ENCODE measurements at places on chromosomes 4 and X. TPM values are rescaled to one million over a fixed set of nuclear protein-coding genes. Genes with fewer than 3 reads are reported as not detected.
A peak's percentile ranks its signal among the peaks of the same experiment; 100 is the strongest.

DNA sequence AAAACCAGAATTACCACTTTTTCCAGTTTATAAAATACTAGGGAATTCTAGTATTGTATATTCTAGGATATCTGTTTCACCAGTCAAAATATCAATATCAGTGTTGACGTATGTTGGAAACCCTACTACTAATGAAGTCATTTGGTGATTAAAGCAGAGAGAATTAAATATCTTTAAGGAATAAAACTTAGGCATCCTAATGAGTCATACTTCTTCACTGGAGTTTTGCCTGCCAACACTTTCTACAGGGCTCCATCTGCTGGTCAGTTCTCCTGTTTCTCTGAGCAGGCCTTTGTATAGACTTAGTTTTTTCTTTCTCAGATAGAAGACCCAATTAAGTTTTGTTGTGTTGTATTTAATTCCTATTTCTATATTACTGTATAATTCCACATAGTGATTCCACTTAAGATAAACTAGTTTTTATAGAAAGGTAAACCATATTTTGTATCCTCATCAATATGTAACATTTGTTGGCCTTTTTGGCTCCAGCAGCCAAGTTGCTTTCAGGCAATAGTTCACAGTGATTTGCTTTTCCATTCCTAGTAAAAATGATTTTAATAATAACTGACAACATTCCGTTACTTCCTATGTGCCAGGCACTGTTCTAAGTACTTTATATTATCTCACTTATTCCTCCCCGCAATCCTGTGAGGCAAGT lies 3.5 kb downstream of the AP1AR start:
- no peak overlapping the region for H3K4me3 ChIP-seq
- no peaks in the 10 kb centered on the region for H3K27me3 ChIP-seq
- no peaks in the 10 kb centered on the region for H3K36me3 ChIP-seq
- H3K27ac ChIP-seq: no peak overlapping the region
- peak; percentile 50 for DNase-seq

DNA sequence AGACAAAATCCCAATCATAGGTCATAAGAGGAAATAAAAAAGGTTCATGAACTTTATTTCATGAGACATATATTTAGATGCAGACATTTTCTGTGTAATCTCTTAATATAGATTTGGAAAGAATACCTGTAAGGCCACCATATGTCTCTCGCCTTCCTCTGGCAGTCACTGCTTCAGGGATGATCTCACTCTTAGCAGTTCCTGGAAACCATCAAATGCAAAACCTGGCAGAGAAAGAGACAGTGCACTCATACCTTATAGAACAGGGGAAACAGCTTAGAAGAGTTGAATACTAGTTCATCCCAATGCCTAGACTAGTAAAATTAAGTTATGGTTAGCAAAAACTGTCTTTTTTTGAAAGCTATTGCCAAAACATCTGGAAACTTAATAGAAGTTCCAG lies 243.3 kb downstream of the GASK1B start:
- H3K36me3 ChIP-seq: no peaks in the 10 kb centered on the region
- no peak for DNase-seq
- no peak overlapping the region for H3K27ac ChIP-seq
- H3K4me3 ChIP-seq: no peak overlapping the region
- no peaks in the 10 kb centered on the region for H3K4me1 ChIP-seq

GRCh38 chr4:108170631-108171338 lies 2.1 kb upstream of the LEF1 start:
- H3K4me3 ChIP-seq: peak overlapping the region; percentile 71
- no peaks in the 10 kb centered on the region for H3K27me3 ChIP-seq
- H3K4me1 ChIP-seq: peaks cover 33% of the 10 kb centered on the region
- DNase-seq: no peak

DNA sequence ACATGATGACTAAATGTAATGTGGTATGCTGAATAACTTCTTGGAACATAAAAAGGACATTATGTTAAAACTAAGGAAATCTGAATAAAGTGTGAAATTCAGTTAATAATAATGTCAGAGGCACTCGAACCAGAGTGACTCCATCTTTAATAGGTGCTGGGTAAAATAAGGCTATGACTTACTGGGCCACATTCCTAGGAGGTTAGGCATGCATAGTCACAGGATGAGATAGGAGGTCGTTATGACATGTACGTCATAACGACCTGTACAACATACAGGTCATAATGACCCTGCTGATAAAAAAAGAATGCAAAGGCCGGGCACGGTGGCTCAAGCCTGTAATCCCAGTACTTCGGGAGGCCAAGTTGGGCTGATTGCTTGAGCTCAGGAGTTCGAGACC lies 28.9 kb upstream of the OPHN1 start:
- no peaks in the 10 kb centered on the region for H3K27me3 ChIP-seq
- no peak for DNase-seq
- H3K4me1 ChIP-seq: no peaks in the 10 kb centered on the region
- H3K27ac ChIP-seq: no peak overlapping the region
- H3K36me3 ChIP-seq: no peaks in the 10 kb centered on the region
- H3K4me3 ChIP-seq: no peak overlapping the region

Gene L1CAM
- total RNA-seq: 0.79 TPM

Gene MUC7
- total RNA-seq: not detected

Gene MBTPS2
- total RNA-seq: 8.8 TPM

Gene UTP14A
- 62.1 TPM for total RNA-seq
